NCI-H1930 (cell line): ENCODE measurements at places on chromosomes 13 and 19.

DNA sequence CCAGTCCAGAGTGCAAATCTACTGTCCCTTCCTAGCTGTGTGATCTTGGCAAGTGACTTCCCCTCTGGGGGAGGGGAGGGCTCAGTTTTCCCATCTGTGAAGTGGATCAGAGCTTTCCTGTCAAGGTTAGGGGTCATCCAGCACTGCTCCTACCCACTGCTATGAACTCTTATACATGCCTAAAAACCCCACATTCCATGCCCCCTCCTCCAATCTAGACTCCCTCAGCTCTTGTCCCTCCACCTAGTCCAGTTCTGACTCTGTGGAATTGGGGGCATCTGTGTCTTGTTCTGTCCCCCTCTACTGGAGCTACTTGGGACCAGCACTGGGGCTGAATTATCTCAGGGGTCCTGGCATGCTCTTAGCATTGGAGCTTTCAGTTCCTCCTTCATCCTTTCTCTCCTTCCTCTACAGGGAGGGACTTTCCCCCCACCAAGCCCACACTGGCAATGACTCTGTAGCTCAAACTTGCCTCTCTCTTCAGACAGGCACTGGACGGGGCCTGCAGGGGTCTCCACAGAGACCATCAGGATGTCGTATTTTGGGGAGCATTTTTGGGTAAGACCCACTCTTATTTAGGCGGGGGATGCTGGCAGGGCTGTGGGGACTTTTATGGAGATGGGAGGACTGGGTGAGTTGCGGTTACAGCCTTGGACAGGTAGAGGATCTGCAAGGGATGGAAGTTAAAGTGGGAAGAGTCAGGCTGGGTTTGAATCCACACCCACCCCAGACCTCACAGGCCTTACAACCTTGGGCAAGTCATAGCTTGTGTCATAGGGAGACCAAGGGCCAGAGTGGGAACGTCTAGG is 3.6 kb downstream of the FCHO1 start:
- no peak for DNase-seq

- DNase-seq = no peak
These were observed 20.3 kb downstream of the FLT1 start for GRCh38 chr13:28474491-28475134.

- no peak for DNase-seq
These were observed 1.5 kb upstream of the ARGLU1 start for GRCh38 chr13:106569233-106570095.

DNA sequence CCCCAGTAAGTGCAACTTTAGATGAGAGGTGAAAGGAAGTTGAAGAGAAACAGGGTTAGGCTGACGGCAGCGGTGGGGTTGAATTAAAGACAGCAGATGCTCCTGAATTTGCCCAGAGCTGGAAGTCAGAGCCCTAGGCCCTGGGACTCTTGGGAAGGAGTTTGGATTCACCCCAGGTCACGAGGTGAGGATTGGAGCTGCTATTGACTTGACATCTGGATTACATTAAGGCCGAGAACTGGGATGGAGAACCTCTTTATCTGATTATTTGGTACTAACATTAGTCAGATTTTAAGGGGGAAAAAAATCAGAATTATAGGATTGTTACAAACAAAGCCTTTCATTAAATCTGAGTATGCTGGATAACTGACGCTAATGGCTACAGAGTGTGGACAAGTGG is 367.2 kb downstream of the ZNF536 start:
- DNase-seq = no peak

GRCh38 chr19:1470305-1471009 is 8.6 kb downstream of the C19orf25 start:
- DNase-seq = peak; percentile 65

DNA sequence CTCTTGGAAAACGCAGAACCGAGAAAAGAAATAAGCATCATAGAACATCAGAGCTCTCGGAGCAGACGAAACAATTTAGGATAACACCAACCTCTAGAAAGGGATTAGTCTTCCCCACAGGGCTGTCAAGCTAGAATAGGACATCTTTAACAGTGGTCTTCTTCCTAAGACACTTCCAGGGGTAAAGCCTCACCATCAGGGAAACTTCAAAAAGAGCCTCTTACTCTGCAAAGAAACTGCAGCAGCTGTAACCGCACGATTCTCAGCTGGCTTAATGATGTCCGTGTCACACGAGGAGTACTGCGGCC is 642 bp downstream of the ZNF571 start:
- DNase-seq = no peak

- DNase-seq = no peak
These were observed 6.9 kb downstream of the REXO1 start for GRCh38 chr19:1841209-1841924.
